Upper lobe of left lung (tissue), 6 donors: ENCODE measurements at places on chromosomes 16 and 17. TPM values are rescaled to one million over a fixed set of nuclear protein-coding genes. Genes with fewer than 3 reads are reported as not detected.

- no peak overlapping the region for H3K4me3 ChIP-seq
- H3K27me3 ChIP-seq: no peaks in the 10 kb centered on the region
- peaks cover 4% of the 10 kb centered on the region for H3K4me1 ChIP-seq
- H3K27ac ChIP-seq: peak overlapping the region; percentile 10
These were observed 12.3 kb upstream of the SPAG9 start for GRCh38 chr17:51132964-51133319.

- no peak for DNase-seq
- peaks cover 9% of the 10 kb centered on the region for H3K4me1 ChIP-seq
- H3K27me3 ChIP-seq: no peaks in the 10 kb centered on the region
- H3K27ac ChIP-seq: no peak overlapping the region
- H3K4me3 ChIP-seq: peak overlapping the region; percentile 27
These were observed 7.6 kb downstream of the RUNDC3A start for GRCh38 chr17:44315760-44316731.

EPX gene
- 0.10 TPM for total RNA-seq

DNA sequence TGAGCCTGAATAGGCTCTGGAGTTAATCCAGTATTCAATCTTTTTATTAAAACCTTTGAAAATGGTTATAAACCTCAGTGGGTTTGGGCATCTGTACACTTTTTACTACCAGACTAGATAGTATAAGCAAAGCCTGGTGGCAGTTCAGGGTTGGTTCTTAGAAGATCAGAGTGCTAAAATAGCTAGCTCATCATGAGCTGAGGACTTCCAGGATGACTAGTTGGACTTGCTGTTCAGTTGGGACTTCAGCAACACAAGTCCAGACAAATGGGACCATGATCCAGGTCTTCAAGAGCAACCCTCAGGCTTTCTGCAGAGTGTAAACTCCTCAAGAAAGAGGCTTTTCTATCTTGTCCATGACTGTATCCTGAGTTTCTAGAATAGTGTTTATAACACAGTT, 1.2 kb upstream of the ZNF19 start:
- no peaks in the 10 kb centered on the region for H3K36me3 ChIP-seq
- no peaks in the 10 kb centered on the region for H3K4me1 ChIP-seq
- no peak for DNase-seq
- no peak overlapping the region for H3K4me3 ChIP-seq
- no peak overlapping the region for H3K27ac ChIP-seq

GRCh38 chr16:76583466-76583865, 306.3 kb downstream of the CNTNAP4 start:
- H3K36me3 ChIP-seq: no peaks in the 10 kb centered on the region
- H3K27ac ChIP-seq: no peak overlapping the region
- DNase-seq: no peak
- H3K27me3 ChIP-seq: no peaks in the 10 kb centered on the region
- no peaks in the 10 kb centered on the region for H3K4me1 ChIP-seq
- H3K4me3 ChIP-seq: no peak overlapping the region

PTX4 gene
- total RNA-seq: not detected

DNA sequence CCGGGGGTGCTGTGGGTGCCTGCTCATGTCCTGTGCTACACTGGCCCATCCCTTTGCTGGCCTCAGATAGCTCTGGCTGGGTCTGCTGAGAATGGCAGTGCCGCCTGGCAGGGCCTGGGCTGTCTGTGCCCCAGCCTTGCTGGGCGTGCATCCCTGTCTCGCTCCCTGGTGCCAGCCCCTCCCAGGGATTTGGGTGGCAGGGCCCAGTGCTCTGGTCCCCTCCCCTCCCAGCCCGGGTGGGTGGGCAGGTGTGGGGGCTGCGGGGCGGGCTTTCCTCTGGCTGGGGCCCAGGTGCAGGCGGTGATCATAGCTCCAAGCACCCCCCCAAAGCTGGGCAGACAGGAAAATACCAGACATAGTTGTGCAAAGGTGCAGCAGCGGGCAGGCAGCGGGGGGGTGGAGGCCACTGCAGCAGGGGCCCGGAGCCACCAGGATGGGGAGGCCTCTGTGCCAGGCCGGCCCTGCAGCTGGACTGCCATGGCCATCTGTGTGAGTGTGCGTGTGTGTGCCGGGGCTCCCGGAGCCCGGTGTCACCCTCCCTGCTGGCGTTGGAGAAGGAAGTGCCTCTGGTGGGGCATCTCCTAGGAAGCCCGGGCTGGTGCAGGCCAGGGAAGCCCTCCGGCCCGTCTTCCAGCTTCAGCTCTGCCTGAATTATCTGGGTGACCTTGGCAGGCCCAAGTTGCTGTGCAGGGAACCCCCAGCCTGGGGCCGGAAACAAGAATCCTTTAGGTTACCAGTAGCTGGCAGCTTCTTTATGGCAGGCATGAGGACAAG, 7.4 kb downstream of the GLIS2 start:
- H3K4me1 ChIP-seq: peaks cover 86% of the 10 kb centered on the region
- no peaks in the 10 kb centered on the region for H3K27me3 ChIP-seq
- H3K4me3 ChIP-seq: no peak overlapping the region
- peak; percentile 86 for DNase-seq
- peak overlapping the region; percentile 96 for H3K27ac ChIP-seq

LUC7L gene
- 60.1 TPM for total RNA-seq

DNA sequence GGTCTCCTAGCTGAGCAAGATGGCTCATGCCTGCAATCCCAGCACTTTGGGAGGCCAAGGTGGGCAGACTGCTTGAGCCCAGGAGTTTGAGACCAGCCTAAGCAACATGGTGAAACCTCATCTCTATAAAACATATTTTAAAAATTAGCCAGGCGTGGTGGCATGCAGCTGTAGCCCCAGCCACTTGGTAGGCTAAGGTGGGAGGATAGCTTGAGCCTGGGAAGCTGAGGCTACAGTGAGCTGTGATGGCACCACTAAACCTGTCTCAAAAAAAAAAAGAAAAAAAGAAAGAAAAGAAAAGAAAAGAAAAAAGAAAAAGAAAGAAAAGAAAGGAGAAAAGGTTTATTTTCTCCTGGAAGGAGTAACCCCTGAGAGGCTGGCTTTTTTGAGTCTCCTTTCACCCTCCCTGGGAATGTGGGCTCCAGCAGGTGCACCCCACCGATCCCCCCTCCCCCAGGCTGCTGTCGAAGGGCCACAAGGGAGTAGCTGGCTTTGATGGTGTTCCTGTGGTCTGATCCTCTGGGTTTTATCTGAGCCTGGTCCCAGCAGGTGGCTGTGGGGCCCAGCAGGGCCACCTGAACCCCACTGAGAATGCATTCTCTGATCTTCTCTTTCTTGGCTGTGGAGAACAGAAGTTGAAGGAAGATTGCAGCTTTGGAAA, 29.9 kb upstream of the TNRC6C start:
- no peaks in the 10 kb centered on the region for H3K36me3 ChIP-seq
- DNase-seq: no peak
- no peak overlapping the region for H3K27ac ChIP-seq
- H3K27me3 ChIP-seq: no peaks in the 10 kb centered on the region
- H3K4me1 ChIP-seq: no peaks in the 10 kb centered on the region
- H3K4me3 ChIP-seq: no peak overlapping the region

DNA sequence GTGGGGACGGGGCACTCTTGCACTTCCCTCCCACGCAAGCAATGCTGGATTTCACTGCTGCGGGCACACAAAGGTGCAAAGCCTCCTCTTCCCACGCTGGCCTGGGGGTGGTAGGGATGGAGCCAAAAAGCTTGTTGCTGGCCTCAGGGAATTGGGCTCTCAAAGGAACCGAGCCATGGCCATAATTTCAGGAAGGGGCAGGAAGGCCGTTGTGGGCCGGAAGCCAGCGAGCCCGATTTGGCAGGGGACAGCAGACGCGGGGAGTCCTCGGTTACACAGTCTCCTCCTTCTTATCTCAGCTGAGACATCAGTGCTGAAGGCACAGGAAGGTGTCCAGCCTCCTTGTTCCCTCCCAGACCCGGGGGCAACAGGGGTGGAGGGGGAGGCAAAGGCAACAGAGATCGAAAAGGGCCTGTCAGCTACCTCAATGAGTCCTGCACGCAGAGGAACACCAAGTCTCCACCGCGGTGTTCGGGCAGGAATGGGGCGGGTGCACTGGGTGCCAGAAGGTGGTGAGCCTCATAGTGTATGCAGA, 59.5 kb downstream of the SLFN11 start:
- no peaks in the 10 kb centered on the region for H3K36me3 ChIP-seq
- H3K4me3 ChIP-seq: peak overlapping the region; percentile 45
- H3K27ac ChIP-seq: peak overlapping the region; percentile 33
- peaks cover 29% of the 10 kb centered on the region for H3K4me1 ChIP-seq
- no peaks in the 10 kb centered on the region for H3K27me3 ChIP-seq

- H3K4me3 ChIP-seq: no peak overlapping the region
- peak overlapping the region; percentile 61 for H3K27ac ChIP-seq
- DNase-seq: no peak
- peaks cover 16% of the 10 kb centered on the region for H3K27me3 ChIP-seq
These were observed 2.4 kb upstream of the CDH16 start for GRCh38 chr16:66920924-66921680.

GRCh38 chr17:2064520-2064971, 9.6 kb downstream of the HIC1 start:
- no peak overlapping the region for H3K4me3 ChIP-seq
- no peak for DNase-seq
- H3K36me3 ChIP-seq: peaks cover 43% of the 10 kb centered on the region
- H3K27me3 ChIP-seq: no peaks in the 10 kb centered on the region
- peak overlapping the region; percentile 73 for H3K27ac ChIP-seq
- peaks cover 62% of the 10 kb centered on the region for H3K4me1 ChIP-seq

DNA sequence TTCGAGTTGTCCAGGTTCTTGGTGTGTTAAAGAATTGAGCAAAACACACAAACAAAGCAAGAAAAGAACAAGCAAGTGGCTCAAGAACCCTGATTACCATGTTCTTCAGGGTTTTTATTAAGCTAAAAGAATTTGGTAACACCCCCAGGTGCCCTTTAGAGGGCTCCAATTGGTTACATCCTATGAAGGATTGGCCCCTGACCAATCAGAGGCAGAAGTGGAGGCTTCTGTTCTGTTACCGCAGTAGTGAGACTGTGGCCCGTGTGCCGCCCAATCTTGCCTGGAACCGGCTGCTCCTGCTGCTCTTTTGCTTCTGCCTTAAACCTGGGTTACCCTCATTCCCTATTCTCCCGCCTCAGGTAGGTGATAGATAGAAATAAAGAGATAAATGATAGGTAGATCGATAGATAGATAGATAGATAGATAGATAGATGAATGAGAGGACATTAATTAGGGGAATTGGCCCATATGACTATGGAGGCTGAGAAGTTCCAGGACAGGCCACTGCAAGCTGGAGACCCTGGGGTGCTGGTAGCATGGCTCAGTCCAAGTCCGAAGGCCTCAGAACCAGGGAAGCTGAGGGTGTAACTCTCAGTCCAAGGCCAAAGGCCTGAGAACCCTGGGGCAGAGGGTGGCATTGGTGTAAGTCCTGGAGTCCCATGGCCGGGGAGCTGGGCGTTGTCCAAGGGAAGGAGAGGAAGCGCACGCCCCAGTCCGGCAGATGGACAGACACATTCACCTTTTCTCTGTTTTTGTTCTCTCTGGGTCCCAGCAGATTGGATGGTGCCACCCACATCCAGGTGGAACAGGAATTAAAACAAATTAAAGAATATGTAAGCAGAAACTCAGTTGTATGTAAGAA, 3.5 kb upstream of the CA5A start:
- DNase-seq: no peak
- H3K27me3 ChIP-seq: no peaks in the 10 kb centered on the region
- H3K27ac ChIP-seq: no peak overlapping the region

NUBP2 gene
- 53.2 TPM for total RNA-seq

- no peaks in the 10 kb centered on the region for H3K36me3 ChIP-seq
- DNase-seq: peak; percentile 60
- no peaks in the 10 kb centered on the region for H3K27me3 ChIP-seq
- H3K27ac ChIP-seq: no peak within 1 kb of the TSS
- peaks cover 6% of the 10 kb centered on the region for H3K4me1 ChIP-seq
These were observed at the start of gene CALB2 for GRCh38 chr16:71358464-71358998. CALB2 (plus strand) TSS chr16:71358723; CDS start chr16:71358793, 70 bp downstream.

GRCh38 chr16:21566891-21567414, 32.4 kb upstream of the METTL9 start:
- H3K27ac ChIP-seq: no peak overlapping the region
- H3K4me3 ChIP-seq: no peak overlapping the region

GRCh38 chr17:48127371-48128051, 19.9 kb downstream of the SNX11 start:
- peaks cover 19% of the 10 kb centered on the region for H3K36me3 ChIP-seq
- no peak overlapping the region for H3K4me3 ChIP-seq
- no peak overlapping the region for H3K27ac ChIP-seq
- H3K4me1 ChIP-seq: no peaks in the 10 kb centered on the region
- DNase-seq: peak; percentile 33
- no peaks in the 10 kb centered on the region for H3K27me3 ChIP-seq

PRSS22 gene
- total RNA-seq: 13.3 TPM

DNA sequence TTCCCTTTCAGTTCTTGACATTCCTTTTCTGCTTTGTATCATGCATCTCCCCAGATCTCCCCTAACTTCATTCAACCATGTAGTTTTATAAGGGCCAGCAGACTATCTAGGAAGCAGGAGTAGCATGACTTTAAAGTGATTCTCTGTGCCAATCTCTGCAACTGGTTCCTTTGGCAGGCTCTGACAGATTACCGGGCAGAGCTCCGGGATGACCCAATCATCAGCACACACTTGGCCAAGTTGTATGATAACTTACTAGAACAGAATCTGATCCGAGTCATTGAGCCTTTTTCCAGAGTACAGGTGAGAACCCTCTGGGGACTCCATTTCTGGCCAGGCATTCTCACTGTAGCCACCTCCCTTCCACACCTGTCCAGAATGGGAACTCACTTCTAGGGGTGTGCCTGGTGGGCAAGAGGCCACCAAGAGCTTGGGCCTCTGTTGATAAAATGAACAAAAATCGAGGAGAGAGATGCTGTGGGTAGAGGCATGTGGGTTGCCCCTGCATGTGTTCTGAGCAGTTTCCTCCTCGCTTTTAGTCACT, 7.6 kb upstream of the CDK5R1 start:
- no peak for DNase-seq
- H3K27me3 ChIP-seq: no peaks in the 10 kb centered on the region
- H3K4me1 ChIP-seq: peaks cover 4% of the 10 kb centered on the region
- peaks cover 84% of the 10 kb centered on the region for H3K36me3 ChIP-seq
- no peak overlapping the region for H3K27ac ChIP-seq
- no peak overlapping the region for H3K4me3 ChIP-seq

PNMT gene
- total RNA-seq: 3.4 TPM

DNA sequence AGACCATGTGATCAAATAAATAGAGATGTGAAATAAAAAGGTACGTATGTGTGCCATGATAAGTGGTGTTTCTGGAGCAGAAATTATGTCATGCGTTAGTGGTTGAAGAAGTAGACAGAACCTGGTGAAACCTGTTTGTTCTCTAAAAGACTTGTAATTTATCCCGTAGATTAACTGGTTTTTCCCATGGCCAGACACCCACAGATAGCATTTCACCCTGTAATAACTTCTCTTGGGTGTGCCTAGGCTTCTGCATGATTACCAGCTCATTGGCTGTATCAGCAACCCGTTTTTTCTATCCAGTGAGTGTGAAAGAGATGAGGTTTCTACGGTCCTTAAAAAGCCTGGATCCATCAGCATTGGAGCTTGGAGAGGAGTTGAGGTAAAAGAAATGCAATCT, 471.3 kb downstream of the NPIPA7 start:
- H3K4me3 ChIP-seq: no peak overlapping the region
- DNase-seq: no peak
- no peaks in the 10 kb centered on the region for H3K36me3 ChIP-seq
- H3K27ac ChIP-seq: no peak overlapping the region
- no peaks in the 10 kb centered on the region for H3K4me1 ChIP-seq
- no peaks in the 10 kb centered on the region for H3K27me3 ChIP-seq
